ENCODE measurements at places on chromosomes 3 and 15.

- DNase-seq: no peak
Observed at GRCh38 chr3:56468184-56469106, at the start of gene ERC2. Gene ERC2 (minus strand): TSS chr3:56468467.

DNA sequence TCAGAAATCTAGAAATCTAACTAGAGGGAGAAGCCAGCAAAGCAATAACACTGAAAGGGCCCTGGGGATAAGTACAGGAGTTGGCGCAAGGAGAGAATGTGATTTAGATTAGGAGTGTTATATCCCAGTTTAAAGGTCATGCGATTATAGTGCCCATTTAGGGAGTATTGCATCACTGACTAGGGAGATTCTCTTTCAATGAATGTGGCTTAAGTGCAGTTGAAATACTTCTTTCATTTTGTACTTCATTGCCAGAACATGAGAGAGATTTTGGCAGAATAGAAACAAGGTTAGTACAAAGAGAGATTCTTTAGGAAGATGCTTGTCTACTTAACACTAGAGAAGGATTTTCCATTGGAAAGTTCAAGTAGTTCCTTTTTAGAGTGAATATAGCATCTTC, 13.9 kb downstream of the ROBO2 start:
- no peak for DNase-seq

GRCh38 chr15:37888356-37888755, 46.1 kb upstream of the TMCO5A start:
- no peak for DNase-seq

DNA sequence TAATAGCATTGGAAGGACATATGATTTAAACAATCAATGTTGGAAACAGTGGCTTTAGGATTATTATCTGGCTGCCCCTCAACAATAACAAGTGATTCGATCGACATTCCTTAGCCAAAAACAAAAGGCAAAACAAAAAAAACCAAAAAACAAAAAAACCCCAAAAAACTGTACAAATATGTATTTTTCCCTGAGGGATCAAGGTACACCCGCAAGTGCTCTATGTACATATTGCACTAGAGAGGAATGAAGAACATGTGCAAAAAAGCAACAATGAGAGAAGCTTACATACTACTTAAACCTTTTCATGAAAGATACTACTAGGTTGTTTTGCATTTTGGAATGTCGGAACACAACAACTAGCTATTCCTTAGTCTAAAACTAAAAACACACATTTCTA, 14.2 kb upstream of the ICE2 start:
- DNase-seq: no peak

- DNase-seq: no peak
Observed at GRCh38 chr3:44421280-44421679, 56.2 kb downstream of the ZNF445 start.

All from stimulated activated CD4-positive, alpha-beta T cell treated with anti-CD3 and anti-CD28 coated beads, Interleukin-1b, Interleukin-23, amount 100 ng/mL, for 24 hours (primary cell).